CD4-positive, alpha-beta T cell treated with Interleukin-2 at 100 ng/mL for 4 hours (primary cell): ENCODE measurements at places on chromosomes 6 and 20.

GRCh38 chr20:25083141-25083772 lies 1.3 kb upstream of the VSX1 start:
- DNase-seq = no peak

DNA sequence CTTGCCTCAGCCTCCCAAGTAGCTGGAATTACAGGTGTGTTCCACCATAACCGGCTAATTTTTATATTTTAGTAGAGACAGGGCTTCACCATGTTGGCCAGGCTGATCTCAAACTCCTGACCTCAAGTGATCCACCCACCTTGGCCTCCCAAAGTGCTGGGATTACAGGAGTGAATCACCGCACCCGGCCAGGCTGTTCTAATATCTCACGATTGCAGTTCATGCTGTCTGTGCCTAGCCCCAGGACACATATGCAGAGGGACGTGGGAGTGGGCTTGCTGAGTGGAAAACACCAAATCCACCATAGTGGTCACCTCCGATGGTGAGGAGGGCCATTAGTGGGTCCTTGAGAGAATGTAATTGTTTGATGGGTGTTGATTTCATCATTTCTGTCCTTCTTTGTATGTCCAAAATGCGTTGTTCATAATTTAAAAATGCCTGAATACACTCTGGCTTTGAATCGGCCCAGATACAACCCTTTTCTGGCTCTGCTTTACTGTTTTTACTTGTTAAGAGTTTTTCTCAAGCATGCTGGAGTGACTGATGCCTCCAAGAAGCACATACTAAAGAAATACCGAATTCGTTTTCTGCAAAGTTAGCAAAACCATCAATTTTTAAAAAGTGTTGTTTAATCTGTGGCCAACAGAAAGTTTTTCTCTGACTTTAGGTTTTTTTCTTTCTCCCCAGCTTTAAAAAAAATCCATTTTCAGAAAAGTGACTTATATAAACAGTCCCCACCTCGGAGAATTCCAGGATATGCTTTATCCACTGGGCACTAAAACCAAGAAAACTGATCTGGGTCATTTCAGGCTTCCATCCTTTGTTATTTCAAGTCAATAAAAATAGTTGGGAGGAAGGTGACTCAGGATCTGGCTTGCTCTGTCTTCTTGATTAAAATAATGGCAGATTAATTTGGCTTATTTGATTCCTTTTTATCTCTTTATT lies 18.8 kb upstream of the RALGAPA2 start:
- no peak for DNase-seq

GRCh38 chr20:63718996-63719395 lies 11.2 kb downstream of the ZGPAT start:
- no peak for DNase-seq

DNA sequence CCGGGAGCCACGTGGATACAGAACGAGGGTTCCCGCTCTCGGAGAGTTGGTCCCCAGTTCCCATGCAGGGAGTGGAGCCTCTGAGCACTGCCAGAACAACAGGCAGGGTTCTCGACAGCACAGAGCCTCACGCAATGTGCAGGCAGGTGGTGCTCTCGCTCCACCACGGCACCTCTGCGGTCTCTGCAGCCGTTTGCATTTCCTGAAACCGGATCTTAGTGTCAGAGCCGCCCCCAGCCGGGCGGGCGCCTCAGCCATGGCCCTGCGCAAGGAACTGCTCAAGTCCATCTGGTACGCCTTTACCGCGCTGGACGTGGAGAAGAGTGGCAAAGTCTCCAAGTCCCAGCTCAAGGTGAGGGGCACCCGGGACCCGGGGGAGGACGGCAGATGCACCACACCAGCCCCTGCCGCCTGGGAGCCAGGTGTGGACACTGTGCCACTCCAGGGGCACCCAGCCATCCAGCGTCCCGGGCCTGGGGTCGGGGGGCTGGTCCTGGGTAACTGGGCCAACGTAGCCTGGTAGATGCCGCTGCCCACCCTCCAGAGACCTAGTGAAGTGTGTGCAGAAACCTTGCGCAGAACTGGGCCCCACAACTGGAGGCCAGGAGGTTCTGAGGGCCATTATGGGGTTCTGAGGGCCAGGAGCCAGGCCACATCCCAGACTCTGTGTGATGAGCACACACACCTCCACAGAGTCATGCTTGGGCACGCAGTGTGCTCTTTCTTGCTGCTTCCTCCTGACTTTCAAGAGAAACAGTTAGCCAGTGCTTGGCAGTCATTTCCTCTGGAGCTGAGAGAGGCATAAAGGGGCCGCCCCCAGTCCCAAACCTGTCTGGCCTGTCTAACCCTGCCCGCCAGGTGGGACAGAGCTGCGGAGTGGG lies at the start of gene DEF6:
DEF6 (plus strand) TSS at position 218 of the 881 bp plus-strand sequence; CDS start at position 257, 39 bp downstream.
- DNase-seq = peak; percentile 91

- no peak for DNase-seq
These were observed 105.9 kb downstream of the LY86 start for GRCh38 chr6:6694368-6694780.

DNA sequence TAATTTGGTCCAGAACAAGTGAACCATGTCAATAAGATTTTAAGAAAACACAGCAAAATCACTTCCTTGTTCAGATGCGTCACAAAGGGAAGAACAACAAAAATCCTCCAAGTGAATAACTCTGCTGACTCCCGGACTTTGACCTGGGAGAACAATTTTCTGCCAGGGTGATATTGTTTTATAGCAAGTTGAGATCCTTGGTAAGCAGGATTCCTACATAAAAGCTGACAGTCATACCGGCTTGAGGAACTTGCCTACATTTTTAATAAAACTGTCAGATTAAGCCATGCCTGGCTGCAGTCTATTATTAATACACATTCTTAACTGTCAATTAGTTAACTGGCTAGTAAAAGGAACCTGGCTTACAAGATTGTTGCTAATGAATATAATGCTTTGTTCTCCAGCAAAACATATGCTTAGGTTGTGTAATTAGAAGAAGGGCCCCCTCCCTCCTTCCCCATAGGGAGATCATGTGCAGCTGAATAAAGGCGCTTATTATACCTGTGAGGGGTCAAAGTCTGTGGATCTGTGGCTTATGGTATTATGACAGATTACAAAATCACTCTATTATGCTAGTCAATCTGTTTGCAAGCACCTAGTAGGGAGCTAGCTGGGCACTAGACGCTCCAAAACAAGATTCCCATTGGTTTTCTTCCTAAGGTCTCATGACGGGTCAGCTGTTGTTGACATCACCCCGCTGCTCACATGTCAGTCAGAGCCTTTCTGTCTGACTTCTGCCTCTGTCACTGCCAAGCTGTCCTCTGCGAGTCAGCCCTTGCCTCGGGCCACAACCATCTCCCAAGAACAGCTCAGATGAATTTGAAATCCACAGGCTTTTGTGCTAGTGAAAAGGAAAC lies 44.6 kb upstream of the SEC63 start:
- no peak for DNase-seq

- no peak for DNase-seq
These were observed 308.1 kb downstream of the EPM2A start for GRCh38 chr6:145427232-145427631.
